SJSA1 (cell line): ENCODE measurements at places on chromosomes 7 and 10.
A peak's percentile ranks its signal among the peaks of the same experiment; 100 is the strongest.

DNA sequence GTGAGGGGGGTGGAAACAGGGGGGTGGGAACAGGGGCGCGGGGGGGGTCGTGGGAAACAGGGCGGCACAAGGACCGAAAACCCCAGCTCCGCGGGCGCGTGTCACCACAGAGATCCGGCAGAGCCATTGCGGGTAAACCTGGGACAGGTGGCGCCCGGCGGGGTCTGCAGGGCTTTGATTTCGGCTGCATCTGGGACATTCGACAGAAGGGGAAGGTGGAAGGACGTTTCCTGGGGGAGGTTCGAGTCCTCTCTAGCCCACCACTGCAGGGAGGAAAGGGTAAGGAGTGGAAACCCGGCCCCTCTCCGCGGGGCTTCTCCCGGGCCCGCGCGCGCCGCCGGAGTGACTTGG is 7.5 kb downstream of the NKX2-3 start:
- DNase-seq, result no peak
- H3K36me3 ChIP-seq, result no peaks in the 10 kb centered on the region
- H3K27ac ChIP-seq, result no peak overlapping the region
- H3K27me3 ChIP-seq, result peaks cover 81% of the 10 kb centered on the region
- H3K4me1 ChIP-seq, result peaks cover 4% of the 10 kb centered on the region

GRCh38 chr10:77592946-77593636 is 44.5 kb downstream of the KCNMA1 start:
- peak; percentile 73 for DNase-seq
- no peaks in the 10 kb centered on the region for H3K36me3 ChIP-seq
- no peak overlapping the region for H3K4me3 ChIP-seq
- H3K4me1 ChIP-seq, result peaks cover 11% of the 10 kb centered on the region
- H3K27ac ChIP-seq, result peak overlapping the region; percentile 32; the same call in 1 of the 2 replicates

DNA sequence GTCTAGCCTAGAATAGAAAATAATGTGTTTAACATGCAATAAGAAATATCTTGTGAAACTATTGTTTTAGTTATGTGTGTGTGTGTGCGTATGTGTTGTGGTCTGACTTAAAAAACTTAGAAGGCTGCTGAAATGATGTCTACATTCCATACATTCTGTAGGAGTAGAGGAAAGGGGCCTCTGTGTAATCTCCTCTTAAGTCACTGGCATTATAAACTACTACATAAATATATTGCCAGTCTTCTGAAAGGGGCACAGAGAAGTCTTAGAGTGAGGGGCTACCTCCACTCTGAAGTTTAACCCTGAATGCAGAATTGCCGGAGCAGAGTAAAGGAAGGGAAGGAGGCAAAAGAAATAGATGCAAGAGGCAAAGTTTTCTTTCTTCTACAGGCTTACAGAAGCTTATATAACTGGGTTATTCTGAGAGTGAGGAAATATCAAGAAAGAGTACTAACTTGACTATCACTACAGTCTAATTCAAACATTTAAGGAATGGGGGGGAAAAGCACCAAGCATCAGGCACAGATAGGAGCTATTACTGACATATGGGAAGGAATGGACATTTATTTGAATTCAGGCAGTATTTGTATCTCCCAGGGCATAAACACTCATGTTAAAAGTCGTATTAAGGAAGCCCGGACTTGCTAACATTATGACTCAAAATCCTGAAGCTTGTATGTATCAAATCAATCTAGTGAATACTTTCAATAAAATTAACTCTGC is 75.7 kb downstream of the DNAJC1 start:
- peak overlapping the region; percentile 83 for H3K27ac ChIP-seq
- peak; percentile 58 for DNase-seq
- H3K4me3 ChIP-seq, result no peak overlapping the region
- no peaks in the 10 kb centered on the region for H3K27me3 ChIP-seq
- no peaks in the 10 kb centered on the region for H3K36me3 ChIP-seq

GRCh38 chr7:64574540-64575099 is 11.7 kb upstream of the ZNF680 start:
- no peak overlapping the region for H3K27ac ChIP-seq
- no peaks in the 10 kb centered on the region for H3K4me1 ChIP-seq
- no peak overlapping the region for H3K4me3 ChIP-seq
- H3K36me3 ChIP-seq, result no peaks in the 10 kb centered on the region
- no peak for DNase-seq
- no peaks in the 10 kb centered on the region for H3K27me3 ChIP-seq

DNA sequence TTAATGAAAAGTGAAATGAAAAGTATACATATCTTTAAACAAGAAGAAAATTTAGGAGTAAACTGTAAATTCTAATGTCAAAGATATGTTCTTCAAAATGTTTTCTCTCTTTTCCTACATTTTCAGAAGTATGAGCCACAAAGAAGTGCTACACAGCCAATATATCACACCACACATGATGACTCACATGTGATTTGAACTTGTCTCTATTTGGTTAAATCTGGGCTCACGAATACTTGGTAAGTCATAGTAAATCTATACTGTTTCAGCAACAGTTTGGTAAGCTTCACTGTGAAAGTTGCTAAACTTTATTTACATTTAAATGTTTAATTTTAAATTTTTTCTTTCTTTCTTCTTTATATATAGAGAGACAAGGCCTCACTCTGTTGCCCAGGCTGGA is 380.6 kb upstream of the IGFBP3 start:
- H3K27ac ChIP-seq, result no peak overlapping the region
- H3K36me3 ChIP-seq, result no peaks in the 10 kb centered on the region
- DNase-seq, result no peak
- no peak overlapping the region for H3K4me3 ChIP-seq

GRCh38 chr7:21618706-21619105 is 75.9 kb downstream of the DNAH11 start:
- no peaks in the 10 kb centered on the region for H3K36me3 ChIP-seq
- H3K27me3 ChIP-seq, result no peaks in the 10 kb centered on the region
- no peak for DNase-seq

DNA sequence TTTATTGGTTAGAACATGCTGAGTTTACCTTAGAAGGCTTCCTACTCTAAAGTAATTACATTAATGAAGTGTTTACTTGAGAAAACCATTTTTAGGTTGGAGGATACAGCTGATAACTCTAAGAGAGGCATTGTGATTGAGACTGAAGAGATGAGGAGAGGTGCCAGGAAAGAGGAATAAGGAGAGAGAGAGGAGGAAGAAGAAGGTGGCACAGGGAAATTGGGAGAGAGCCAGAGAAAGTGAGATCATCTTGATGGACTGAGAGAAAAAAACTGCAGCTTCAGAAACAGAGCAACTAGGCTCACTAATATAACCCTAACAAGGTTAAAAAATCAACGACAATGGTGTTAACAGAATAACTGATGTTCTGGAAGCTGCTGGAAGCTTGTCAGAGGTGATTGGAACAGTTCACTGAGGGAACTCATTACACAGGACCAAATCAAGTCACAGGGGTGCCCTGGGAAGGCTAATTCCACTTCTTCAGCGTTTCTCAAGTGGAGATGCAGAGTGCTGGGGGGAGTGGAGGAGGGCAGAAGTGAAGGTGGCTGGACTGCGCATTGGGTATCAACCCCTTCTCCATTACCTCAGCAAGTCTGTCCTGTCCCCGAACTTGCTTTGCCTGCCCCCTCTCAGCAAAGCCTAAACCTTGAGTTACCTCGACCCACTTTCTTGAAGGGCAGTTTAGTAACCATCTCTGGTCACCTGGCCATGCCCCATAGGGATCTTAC is 6.9 kb upstream of the SORBS1 start:
- no peak for DNase-seq
- no peaks in the 10 kb centered on the region for H3K4me1 ChIP-seq
- H3K4me3 ChIP-seq, result no peak overlapping the region
- no peak overlapping the region for H3K27ac ChIP-seq
- H3K27me3 ChIP-seq, result peaks cover 17% of the 10 kb centered on the region; the same call in 1 of the 2 replicates

GRCh38 chr7:142275028-142275427 is 17.2 kb upstream of the PRSS58 start:
- no peaks in the 10 kb centered on the region for H3K36me3 ChIP-seq
- no peaks in the 10 kb centered on the region for H3K27me3 ChIP-seq
- no peak overlapping the region for H3K4me3 ChIP-seq
- H3K4me1 ChIP-seq, result no peaks in the 10 kb centered on the region
- H3K27ac ChIP-seq, result no peak overlapping the region
- DNase-seq, result no peak

- no peak for DNase-seq
- peaks cover 21% of the 10 kb centered on the region for H3K4me1 ChIP-seq
- peaks cover 6% of the 10 kb centered on the region for H3K27me3 ChIP-seq
- H3K27ac ChIP-seq, result no peak overlapping the region
Measured at GRCh38 chr7:138979226-138979979, 1.8 kb downstream of the KIAA1549 start.

DNA sequence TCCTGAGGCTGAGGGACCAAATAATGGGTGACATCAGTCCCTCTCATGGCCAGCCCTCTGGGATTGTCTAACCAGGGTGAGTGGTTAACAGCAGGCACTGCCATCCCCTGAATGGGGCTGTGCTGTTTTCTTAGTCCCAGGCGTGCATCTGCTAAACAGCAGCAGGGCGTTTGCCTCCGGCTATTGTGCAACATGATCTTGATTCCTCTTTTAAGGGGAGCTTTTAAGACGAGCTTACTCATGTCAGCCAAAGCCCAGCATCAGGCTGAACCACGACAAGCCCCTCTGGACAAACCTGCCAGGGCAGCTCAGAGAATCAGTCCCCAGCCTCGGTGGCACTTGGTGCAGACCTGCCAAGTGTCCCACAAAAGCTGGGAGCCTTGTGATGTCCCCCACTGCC is 16.2 kb upstream of the IGFBP3 start:
- no peak for DNase-seq
- H3K27me3 ChIP-seq, result no peaks in the 10 kb centered on the region
- H3K27ac ChIP-seq, result no peak overlapping the region
- no peaks in the 10 kb centered on the region for H3K36me3 ChIP-seq
- no peak overlapping the region for H3K4me3 ChIP-seq
- no peaks in the 10 kb centered on the region for H3K4me1 ChIP-seq

DNA sequence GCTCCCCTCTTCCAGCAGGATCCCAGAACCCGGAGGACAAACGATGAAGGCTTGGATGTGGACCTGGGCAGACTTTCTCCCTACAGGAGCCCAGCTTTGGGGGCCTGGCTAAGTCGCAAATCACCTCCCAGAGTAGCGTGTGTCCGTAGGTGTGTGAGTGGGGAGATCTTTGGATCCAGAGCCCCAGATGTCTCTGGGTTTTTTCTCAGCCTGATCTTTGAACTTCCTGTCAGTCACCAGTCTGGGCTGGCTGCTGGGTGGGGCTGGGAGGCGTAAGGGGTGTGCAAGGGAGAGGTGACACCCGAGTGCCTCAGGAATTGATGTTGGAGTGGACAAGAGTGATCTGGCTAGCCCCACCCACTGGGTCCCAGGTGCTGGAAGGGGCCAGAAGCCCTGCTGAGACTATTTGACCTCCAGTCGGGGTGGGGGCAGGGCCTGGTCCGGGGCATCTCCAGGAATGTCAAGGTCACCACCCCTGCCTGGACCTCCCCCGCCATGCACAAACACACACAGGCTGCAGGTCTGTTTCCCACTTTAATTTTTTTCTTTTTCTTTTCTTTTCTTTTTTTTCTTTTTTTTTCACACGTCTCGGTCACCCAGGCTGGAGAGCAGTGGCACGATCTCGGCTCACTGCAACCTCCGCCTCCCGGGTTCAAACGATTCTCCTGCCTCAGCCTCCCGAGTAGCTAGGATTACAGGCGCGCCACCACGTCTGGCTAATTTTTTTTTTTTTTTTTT is at the start of gene MOGAT3:
TSS of gene MOGAT3 (minus strand) at position 175 of the 738 bp plus-strand sequence. CDS start 182 bp downstream, outside the sequence.
- peaks cover 43% of the 10 kb centered on the region for H3K27me3 ChIP-seq
- peaks cover 3% of the 10 kb centered on the region; the same call in 1 of the 2 replicates for H3K36me3 ChIP-seq
- DNase-seq, result no peak
- 0 out of 2 replicates have a peak, but pooled peaks cover 4% of the 10 kb centered on the region for H3K4me1 ChIP-seq
- no peak within 1 kb of the TSS for H3K4me3 ChIP-seq

DNA sequence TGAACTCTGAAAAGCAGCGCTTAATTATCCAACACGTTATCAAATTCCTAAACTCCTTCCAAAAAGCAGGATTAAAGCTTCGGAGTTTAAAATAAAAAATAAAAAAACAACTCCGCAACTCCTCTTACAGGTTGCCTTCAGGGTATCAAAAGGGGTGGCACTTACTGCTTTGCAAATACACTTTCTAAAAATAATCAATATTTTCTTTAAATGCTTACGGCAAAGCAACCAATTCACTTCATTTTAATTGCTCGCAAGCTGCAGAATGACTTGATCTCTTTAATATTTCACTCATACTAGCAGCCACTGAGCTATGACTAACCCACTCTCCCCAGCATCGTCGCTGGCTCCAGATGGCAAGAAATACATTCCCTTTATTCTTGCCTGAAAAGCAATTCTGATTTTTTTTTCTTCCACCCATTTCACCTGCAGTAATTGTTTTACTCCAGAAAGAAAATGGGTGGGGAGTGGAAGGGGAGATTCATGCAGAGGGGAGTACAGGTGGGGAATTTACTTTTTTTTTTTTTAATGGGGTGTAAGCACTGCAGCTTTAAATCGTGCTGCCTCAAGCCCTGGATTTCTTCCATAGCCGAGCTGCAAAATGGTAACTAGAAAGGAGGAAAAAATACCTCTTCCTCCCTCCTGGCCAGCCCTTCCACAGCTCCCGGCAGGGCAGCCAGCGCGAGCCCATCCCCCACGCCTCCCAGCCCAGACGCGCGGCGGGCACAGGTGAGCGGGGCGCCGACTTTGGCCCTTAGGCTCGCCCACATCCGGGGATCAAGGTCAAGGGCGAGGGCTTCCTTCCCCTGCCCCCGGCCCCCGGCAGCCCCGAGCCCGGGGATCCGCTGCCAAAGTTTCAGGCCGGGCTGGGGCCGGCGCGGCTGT is 54.2 kb upstream of the FHIP2A start:
- DNase-seq, result no peak
- H3K36me3 ChIP-seq, result no peaks in the 10 kb centered on the region
- peak overlapping the region; percentile 45 for H3K4me3 ChIP-seq
- H3K4me1 ChIP-seq, result 0 out of 2 replicates have a peak, but pooled peaks cover 5% of the 10 kb centered on the region
- H3K27me3 ChIP-seq, result no peaks in the 10 kb centered on the region; the same call in 1 of the 2 replicates

- no peak overlapping the region for H3K4me3 ChIP-seq
- no peak for DNase-seq
- no peak overlapping the region for H3K27ac ChIP-seq
- H3K36me3 ChIP-seq, result 0 out of 2 replicates have a peak, but pooled peaks cover 4% of the 10 kb centered on the region
Measured at GRCh38 chr7:44973610-44974401, 5.0 kb downstream of the MYO1G start.

DNA sequence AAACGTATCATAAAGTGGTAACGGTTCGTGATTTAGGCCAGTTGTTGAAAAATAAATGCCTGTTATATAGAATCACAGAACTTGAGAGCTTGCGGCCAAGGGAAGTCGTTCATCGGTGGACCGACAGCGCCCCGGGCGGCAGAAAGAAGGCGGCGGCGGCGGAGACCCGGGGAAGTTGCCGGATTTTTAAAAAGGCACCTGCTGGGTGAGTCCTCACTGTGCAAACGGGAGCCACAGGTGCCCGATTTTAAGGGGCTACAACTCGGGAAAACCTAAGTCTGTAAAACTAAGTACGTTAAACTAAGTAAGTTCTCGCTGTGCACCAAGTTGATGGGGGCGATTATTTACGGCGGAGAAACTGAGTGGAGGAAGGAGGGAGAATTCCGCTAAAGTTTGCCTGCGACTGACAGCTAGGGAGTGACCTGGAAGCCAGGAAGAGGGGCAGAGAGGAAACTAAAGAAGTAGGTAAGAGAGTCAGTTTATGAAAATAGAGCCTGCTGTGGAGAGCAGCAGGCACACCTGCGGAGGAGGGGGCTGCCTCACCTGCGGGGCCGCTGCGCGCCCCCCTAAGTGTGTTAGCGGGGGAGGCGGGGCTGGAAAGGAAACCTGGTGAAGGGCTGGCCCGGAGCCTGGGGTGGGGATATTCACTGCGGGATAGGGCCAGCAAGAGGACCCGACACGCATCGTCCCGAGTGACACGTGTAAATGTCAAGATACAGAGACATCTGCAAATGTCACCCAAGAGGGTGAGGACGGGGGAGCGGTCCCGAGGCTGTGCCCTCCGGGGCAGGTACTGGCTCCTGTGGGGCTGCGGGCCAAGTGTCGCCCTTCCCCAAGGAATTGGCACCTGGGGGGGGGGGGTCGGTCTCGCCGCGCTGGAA is 996 bp downstream of the ADAM12 start:
- no peaks in the 10 kb centered on the region; the same call in 1 of the 2 replicates for H3K36me3 ChIP-seq
- no peak overlapping the region for H3K27ac ChIP-seq
- H3K4me3 ChIP-seq, result peak overlapping the region; percentile 59
